ENCODE measurements at places on chromosomes 11 and 22. TPM values are rescaled to one million over a fixed set of nuclear protein-coding genes. Genes with fewer than 3 reads are reported as not detected.

DEUP1 gene
- total RNA-seq: 3.2 TPM

DUSP18 gene
- 12.5 TPM for total RNA-seq

B3GAT1 gene
- 3.9 TPM for total RNA-seq

MLC1 gene
- 0.68 TPM for total RNA-seq

DNAJB7 gene
- 0.17 TPM for total RNA-seq

LIF gene
- 0.59 TPM for total RNA-seq

PHOX2A gene
- total RNA-seq: 0.40 TPM

All from prostate gland (tissue), 2 donors.